Heart left ventricle (tissue), 16 donors: ENCODE measurements at places on chromosomes 6 and 20. TPM values are rescaled to one million over a fixed set of nuclear protein-coding genes. Genes with fewer than 3 reads are reported as not detected.

SLC32A1 gene
- total RNA-seq, result not detected

SDCBP2 gene
- total RNA-seq, result 1.4 TPM

SNPH gene
- 9.3 TPM for total RNA-seq

DNA sequence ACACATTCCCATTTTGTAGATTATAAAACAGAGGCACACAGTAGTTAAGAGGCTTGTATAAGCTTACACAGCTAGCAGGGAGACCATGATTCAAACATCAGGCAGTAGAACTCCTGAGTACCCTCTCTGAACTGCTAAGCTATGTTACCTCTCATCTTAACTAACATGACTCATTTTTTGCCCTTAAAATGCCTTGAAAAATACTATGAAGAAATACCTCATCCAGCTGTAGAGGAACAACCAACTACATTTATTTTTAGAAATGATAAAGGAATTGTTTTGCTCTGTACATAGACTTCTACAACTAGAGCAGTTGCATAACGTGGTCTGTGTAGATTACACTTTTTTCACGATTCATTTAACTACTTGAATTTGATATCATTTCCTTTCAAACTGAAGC lies 102.1 kb downstream of the FLRT3 start:
- no peak overlapping the region for H3K27ac ChIP-seq
- H3K27me3 ChIP-seq, result no peaks in the 10 kb centered on the region
- H3K36me3 ChIP-seq, result no peaks in the 10 kb centered on the region
- H3K4me3 ChIP-seq, result no peak overlapping the region
- no peak for DNase-seq
- no peaks in the 10 kb centered on the region for H3K4me1 ChIP-seq

- no peaks in the 10 kb centered on the region for H3K27me3 ChIP-seq
- no peak for DNase-seq
- peaks cover 17% of the 10 kb centered on the region for H3K36me3 ChIP-seq
- peak overlapping the region; percentile 85 for H3K27ac ChIP-seq
- H3K4me3 ChIP-seq, result no peak overlapping the region
Measured at GRCh38 chr6:35041086-35041861, 99.9 kb downstream of the TCP11 start.

DNA sequence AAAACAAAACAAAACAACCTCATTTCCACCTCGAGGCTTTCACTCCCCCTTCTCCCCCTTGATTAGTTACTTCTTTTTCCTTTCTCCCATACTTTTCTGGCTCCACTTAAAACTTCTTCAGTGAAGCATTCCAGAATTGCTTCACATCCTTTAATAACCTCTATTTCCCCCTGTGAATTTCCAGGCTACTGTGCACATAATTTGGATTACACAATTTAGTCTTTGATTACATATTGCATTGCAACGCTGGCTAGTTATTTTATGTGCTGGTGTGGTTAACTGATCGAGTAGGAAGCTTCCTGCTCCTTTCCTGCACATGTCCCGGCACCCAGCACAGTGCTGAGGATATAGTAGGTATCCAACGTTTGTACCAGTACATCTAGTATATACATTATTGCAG lies 28.1 kb upstream of the EEF1E1 start:
- DNase-seq, result no peak
- no peaks in the 10 kb centered on the region for H3K36me3 ChIP-seq
- H3K4me3 ChIP-seq, result no peak overlapping the region

DNA sequence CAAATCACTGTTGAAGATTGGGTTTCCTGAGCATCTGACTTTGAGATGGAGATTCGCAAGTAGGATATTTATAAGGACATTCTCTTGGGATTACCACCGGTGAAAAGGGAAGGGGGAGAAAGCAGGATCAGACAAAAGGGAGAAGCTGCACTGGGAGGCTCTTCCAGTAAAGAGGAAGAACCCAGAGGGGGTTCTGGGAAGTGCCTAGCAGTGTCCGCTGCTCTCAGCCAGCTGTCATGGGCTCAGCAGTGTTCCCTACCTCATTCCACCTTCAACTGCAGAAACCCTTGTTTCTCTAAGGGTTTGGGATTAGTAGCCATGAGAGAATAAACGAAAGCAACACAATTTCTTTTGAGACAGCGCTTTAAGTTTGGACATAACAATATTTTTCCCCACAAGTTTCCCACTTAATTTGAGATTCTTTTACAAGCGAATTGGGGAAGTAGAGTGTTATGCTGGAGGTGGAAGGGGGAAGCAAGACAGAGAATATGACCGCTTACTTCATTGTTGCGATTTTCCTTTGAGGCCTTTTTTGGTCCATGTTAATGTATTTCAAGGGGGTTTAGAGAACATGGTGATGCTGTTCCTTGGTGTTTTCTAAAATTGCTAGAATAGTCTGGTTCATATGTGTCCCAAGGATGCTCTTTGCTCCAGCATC lies 154.5 kb upstream of the SCGN start:
- H3K36me3 ChIP-seq, result no peaks in the 10 kb centered on the region
- H3K4me3 ChIP-seq, result no peak overlapping the region
- DNase-seq, result no peak

DNA sequence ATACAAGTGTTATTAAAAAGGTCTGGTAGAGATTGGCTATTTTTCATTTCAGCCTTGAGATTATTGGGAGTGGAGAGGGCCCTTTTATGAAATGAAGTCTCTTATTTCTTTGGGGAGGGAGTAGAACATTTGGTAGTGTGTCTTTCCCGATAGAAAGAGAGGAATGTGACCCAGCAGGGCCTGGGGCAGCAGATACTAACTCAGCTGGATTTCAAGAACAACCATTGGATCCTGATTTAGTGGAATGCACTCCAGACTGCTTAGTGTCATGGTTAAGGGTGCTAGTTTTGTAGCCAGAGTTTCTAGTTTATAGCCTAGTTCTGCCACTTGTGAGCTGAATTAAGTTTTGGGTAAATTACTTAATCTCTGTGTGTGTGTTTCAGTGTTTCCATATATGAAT lies 18.4 kb upstream of the FLRT3 start:
- no peaks in the 10 kb centered on the region for H3K4me1 ChIP-seq
- H3K27ac ChIP-seq, result no peak overlapping the region
- no peak overlapping the region for H3K4me3 ChIP-seq
- H3K36me3 ChIP-seq, result no peaks in the 10 kb centered on the region

GRCh38 chr6:114167583-114168576 lies 174.9 kb downstream of the HS3ST5 start:
- no peak for DNase-seq
- H3K36me3 ChIP-seq, result no peaks in the 10 kb centered on the region
- no peaks in the 10 kb centered on the region for H3K27me3 ChIP-seq
- H3K27ac ChIP-seq, result no peak overlapping the region
- H3K4me3 ChIP-seq, result no peak overlapping the region

DNA sequence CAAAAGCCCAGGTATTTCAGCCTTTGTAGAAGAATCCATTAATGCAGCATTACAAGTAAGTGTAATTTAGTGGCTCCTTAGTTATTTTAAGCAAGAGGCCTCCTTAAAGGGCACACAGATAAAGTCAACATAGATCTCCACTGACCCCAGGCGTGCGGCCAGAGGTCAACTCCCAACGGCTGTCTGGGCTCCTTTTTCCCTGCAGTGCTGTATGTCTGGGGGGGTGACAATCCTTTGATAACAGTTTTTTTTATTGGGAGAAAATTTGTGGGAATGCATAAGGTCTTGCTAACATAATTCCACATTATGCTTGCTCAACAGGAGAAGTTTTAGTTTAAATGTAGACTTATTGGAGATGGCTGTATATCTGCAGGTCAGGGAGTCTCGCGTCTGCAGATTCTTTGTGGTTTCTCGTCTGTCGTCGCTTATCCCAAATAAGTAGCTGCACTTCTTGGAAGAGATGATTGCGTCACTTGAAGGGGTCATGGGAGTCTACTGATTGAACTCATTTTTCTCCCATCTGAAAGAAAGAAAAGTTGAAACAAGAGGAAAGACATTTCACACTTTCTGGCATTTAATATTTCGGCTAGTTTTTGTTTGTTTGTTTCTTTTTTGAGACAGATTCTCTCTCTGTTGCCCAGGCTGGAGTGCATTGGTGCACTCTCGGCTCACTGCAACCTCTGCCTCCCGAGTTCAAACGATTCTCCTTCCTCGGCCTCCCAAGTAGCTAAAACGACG lies 151.7 kb upstream of the AKAP12 start:
- H3K27ac ChIP-seq, result peak overlapping the region; percentile 24
- H3K27me3 ChIP-seq, result no peaks in the 10 kb centered on the region
- peak; percentile 81 for DNase-seq
- no peak overlapping the region for H3K4me3 ChIP-seq
- no peaks in the 10 kb centered on the region for H3K36me3 ChIP-seq
